ENCODE measurements at places on chromosomes 11 and 22.

DNA sequence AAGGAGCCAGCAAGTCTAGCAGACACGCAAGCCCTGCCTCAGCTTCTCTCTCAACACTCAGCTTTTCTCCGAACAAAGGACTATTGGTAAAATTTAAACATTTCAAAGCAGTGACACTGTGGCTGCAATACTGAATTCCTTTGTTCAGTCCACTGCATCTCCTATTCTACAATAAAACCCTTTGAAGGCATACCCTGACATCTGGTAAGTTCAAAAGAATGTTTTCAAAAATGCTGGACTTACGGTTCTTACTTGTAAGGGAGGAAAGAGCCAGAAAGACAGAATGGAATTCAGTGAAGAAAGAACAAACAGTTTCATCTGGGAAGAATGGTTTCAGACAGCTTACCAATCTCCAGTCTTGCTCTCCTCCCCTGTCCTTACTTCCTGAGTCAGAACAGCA is 12.7 kb upstream of the OR8K1 start:
- no peak for DNase-seq

GRCh38 chr11:25435197-25435596 is 896.7 kb upstream of the ANO3 start:
- no peak for DNase-seq

DNA sequence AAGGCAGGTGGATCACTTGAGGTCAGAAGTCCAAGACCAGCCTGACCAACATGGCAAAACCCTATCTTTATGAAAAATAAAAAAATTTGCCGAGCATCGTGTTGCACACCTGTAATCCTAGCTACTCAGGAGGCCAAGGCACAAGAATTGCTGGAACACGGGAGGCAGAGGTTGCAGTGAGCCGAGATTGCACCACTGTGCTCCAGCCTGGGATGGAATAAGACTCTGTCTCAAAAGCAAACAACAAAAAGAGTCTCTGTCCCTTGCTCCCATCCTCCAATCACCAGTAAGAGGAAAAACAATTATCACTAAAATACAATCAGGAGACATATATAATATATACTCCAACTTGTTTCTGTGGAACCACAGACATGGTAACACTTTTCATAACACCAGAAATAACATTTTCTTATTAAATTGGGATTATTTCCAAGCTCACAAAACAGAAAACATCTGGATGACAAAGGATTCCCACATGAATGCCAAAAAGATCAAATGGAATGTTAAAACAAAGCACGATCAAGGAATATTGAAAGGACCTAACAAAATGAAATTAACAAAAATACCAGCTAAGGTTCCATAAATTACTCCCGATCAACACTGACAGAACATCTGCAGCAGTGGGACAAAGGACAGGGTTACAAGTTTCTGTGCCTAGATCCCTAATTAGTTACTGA is 15.2 kb downstream of the FCHSD2 start:
- no peak for DNase-seq

GRCh38 chr22:28052825-28053269 is 133.8 kb upstream of the PITPNB start:
- peak; percentile 13 for DNase-seq

Data from NCI-H1436 treated with DMSO at 0.1 percent for 48 hours (cell line).